Fibroblast of villous mesenchyme (primary cell): ENCODE measurements at places on chromosomes 12 and 14.

DNA sequence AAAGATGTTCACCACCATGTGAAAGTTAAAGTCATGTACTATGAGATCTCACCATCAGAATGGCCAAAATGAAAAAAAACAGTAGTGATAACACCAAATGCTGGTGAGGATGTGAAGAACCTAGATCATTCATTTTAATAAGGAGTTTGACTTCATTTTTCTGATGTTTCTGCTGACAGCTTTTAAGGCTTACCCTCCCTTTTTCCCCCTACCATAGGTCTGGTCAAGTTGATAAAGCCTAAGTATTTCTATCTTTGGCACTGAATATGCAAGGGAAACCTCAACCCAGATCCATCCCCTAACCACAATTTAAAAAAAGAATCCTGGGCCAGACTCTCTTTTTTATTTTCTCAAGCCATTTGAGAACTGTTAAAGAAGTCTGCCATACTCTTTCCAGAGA lies 689.6 kb upstream of the FOXG1 start:
- DNase-seq: no peak

- no peak for DNase-seq
Measured at GRCh38 chr12:51403681-51404136, 12.5 kb upstream of the GALNT6 start.

DNA sequence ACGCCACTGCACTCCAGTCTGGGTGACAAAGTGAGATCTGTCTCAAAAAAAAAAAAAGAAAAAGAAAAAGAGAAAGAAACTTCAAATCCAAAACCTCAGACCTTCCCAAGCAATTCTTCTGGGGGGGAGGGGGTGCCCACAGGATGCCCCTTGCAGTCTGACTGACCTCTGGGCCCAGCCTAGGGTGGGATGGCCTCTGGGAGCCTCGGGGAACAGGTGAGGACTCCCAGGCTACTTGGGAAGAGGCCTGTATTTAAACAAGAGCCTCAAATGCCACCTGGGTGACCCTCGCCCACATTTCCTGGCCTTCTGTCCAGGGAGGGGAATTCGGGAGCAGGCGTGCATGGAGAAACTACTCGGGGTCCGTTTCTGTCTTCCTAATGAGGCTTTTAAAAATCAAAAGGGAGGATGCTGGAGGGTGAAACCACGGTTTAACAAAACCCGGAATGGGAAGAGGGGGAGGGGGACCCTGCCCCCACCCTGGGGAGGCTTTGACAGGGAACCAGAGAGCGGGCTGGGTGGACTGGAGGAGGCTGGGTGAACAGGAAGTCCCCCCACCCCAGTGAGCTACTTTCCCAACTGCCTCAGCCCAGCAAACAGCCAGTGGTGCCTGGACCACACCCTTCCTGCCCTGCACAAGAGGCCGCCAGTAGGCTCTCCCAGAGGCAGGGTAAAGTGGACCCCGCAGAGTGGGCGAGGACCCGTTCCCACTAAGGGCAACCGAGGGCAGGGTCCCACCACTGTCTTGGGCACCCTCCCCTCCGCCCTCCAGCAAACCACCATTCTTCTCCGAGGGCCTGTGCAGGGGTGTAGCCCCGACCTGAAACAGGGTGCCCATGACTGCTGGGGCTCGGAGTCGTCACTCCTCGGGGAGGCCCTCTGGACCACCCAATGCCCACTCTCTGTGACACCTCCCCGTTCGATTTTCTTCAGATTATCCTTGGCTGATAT lies 1.5 kb upstream of the FBRSL1 start:
- DNase-seq: no peak

DNA sequence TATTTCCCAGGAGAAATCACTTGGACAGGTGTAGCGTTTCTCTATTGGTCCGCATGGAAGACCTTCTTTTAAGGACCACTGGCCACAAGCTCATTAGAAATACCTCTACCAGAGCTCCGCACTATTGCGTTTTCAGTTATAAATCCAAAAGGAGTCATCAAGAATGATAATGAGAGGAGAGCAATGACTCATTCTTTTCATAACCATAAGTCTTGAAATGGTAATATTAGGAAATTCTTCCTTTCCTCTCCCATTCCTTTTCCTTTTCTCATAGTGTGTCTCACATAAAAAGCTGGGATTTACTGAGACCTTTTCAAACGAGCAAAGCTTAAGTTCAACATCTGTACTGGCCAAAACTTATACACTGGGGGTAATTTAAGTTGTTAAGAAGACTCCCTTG lies 215.7 kb downstream of the CPNE8 start:
- DNase-seq: peak; percentile 50

DNA sequence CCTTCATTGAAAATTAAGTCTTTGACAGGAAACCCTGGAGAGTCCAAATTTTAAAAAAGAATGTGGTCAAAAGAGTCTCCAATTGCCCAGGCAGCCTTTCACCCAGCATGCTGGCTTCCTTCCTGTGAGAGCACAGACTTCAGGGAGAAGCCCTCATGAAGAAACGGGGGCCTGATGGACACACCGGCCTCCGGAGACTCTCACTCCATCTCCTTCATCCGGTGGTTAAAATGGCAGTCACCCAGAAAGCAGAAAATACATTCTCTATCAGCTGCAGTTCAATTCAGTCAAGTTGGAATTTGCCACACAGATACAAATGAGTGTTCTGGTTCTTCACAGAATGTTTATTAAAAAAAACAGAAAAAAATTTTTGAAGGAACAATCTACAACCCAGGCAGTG lies 56.5 kb downstream of the CPM start:
- no peak for DNase-seq

- no peak for DNase-seq
Measured at GRCh38 chr14:94390372-94391086, 2.1 kb upstream of the SERPINA1 start.

DNA sequence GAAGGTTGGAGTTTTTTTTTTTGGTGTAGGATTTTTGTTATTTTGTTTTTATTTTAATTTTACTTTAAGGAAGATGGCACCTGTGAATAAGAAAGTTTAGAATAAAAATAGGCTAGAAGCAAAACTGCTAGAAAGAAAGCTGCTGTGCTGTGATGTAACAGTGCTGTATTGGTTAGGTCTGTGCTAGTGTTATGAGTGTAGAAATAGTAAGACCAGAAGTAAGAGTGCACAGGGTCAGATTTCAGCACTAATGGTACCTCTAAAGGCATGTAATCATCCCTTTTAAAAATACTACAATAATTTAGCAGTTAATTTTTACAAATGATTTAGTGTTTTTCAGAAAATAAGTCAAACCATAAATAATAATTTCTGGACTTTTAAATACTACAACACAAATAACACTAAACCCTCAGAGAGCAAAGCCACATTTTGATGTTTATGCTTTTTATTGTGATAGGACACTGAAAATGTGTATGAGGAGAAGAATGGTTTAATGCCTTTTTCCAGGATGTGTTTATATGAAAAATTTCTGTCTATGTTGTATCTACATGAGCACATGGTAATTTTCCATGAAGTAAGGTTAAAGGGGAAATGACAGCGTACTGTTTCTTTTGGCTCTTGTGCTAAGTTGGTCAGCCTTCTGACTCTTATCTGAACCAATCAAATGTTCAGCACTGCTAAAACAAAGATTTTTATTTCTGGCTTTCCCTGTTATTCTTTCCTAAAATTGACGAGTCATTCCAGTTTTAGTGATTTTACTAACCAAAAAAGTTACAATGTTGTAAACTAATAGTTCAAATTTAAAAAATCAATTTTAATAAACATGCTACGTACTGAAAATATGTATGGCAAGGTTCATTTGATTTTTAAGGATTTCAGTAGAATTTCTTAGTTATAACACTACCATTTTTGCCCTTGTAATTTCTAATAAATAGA lies 96.1 kb downstream of the PPHLN1 start:
- peak; percentile 71 for DNase-seq

GRCh38 chr14:53035336-53036210 lies 84.7 kb upstream of the FERMT2 start:
- DNase-seq: peak; percentile 65
